ENCODE measurements at places on chromosomes 12 and 14.

- no peak for DNase-seq
These were observed 2.3 kb downstream of the CINP start for GRCh38 chr14:102360388-102360787.

GRCh38 chr14:61077951-61078720 is 97.1 kb downstream of the SLC38A6 start:
- no peak for DNase-seq

GRCh38 chr12:113835896-113836295 is 130.2 kb downstream of the RBM19 start:
- DNase-seq, result no peak

GRCh38 chr14:23186913-23187654 is 3.6 kb upstream of the SLC7A8 start:
- DNase-seq, result no peak

- no peak for DNase-seq
These were observed 10.6 kb upstream of the TNFAIP2 start for GRCh38 chr14:103112400-103113243.

DNA sequence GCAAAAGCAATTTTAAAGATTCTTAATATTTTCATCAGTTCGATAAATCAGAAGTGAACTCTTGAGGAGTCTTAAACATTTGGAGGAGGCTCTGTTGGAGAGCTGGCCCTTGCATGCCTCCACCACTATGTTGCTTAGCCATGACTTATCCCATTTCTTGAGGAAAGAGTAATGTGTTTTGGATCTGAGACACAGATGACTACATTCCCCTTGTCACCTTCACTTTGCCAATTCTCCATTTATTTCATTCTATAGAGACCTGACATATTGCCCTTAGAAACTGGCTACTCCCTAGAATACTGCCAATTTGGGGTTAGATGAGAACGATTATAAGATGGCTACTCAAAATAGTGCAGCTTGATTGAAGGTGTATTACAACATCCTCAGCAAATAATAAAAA is 157.4 kb upstream of the TMEM260 start:
- no peak for DNase-seq

GRCh38 chr12:63764481-63764880 is 15.2 kb upstream of the RXYLT1 start:
- DNase-seq, result no peak

- DNase-seq, result no peak
These were observed 211.5 kb upstream of the CRY1 start for GRCh38 chr12:107304588-107305532.

DNA sequence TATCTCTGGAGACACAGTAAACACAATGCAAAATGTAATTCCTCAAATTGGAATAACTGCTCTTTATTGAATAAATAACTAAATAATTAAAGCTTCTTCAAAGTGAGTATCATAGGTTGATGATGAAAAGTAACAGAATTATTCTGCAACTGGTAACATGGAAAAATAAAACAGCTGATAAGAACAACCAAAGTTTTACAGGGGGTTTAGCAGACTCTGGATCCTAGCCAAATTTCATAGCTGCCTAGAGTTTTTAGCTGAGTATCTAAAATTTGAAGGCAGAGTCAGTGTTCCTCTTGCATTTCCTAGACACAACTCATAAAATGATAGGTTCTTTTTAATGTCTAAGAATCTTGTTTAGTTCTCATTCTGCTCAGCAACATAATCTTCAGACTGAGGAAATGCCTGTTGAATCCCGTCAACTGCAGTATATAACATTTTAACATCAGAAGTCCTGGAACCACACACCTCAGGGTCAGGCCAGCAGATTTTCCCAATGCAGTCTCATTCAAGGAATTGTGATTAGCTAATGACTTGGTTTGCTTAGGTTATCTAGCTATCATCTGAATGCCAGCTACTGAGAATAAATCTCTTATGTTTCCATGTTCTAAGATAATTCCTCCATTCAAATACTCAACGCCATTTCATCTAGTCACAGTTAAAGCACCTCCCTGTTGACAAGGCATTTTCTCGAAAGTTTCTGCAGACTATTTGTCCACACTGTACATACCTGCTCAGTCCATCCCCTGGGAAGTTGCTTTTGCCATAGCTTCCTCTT is 411.6 kb downstream of the BCAT1 start:
- DNase-seq, result no peak

GRCh38 chr12:12901158-12901791 is 9.9 kb downstream of the GPRC5A start:
- DNase-seq, result no peak

GRCh38 chr12:65655074-65655493 is 169.2 kb upstream of the HMGA2 start:
- no peak for DNase-seq

GRCh38 chr14:69101331-69101826 is 51.5 kb downstream of the DCAF5 start:
- DNase-seq, result no peak

- no peak for DNase-seq
These were observed 199.5 kb upstream of the PLEKHG7 start for GRCh38 chr12:92503029-92503931.

- DNase-seq, result no peak
These were observed 867.5 kb upstream of the TMEM132C start for GRCh38 chr12:127399451-127399850.

- DNase-seq, result no peak
These were observed 147.2 kb downstream of the HELB start for GRCh38 chr12:66449531-66449930.

GRCh38 chr12:84660139-84660538 is 252.5 kb downstream of the SLC6A15 start:
- DNase-seq, result no peak

- DNase-seq, result no peak
These were observed 650.1 kb upstream of the MDGA2 start for GRCh38 chr14:48325486-48325885.

DNA sequence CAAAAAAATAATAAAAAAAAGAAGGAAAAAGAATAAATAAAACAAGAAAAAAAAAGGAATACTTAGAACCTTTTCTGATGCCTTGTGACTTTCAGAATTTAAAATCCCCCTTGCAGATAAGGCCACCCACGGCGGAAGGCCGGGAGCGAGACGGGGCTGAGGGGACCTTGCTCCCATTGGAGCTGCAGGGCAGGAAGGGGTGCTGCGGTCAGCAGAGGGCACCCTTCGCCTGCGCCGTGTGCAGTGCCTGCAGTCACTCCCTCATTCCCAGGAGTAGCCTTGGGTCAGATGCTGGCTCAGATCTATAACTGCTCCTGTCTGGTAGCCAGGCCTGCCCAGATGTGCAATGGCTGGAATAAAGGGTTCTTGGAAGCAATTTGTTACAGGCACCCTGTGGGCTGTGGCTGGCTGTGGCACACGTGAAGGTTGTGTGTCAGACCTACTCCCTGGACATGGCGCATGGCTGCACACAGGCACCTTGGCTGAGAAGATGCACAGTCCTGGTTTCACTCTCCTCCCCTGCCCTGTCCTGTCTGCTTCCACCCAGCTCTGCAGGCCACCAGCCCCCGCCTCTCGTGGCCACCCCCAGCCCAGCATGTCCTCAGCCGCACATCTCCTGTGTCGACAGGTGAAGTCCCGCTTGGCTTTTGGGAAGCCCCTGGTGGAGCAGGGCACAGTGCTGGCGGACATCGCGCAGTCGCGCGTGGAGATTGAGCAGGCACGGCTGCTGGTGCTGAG is 13.4 kb upstream of the ALDH2 start:
- DNase-seq, result no peak

DNA sequence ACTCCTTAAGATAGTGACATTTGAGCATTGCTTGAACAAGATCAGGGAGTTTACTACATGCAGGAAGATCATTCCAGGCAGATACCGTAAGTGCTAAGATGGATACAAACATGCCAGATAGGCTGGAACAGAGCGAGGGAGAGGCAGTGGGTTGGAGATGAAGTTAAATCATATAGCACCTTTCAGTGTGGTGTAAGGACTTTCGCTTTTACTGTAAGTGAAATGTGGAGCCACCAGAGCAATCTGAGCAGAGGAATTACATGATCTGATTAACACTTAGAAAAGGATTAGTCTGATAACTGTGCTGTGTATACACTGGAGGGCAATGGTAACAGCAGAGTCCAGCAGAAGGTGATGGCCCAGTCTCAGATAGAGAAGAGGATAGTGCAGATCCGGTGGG is 163.0 kb upstream of the SSTR1 start:
- DNase-seq, result no peak

DNA sequence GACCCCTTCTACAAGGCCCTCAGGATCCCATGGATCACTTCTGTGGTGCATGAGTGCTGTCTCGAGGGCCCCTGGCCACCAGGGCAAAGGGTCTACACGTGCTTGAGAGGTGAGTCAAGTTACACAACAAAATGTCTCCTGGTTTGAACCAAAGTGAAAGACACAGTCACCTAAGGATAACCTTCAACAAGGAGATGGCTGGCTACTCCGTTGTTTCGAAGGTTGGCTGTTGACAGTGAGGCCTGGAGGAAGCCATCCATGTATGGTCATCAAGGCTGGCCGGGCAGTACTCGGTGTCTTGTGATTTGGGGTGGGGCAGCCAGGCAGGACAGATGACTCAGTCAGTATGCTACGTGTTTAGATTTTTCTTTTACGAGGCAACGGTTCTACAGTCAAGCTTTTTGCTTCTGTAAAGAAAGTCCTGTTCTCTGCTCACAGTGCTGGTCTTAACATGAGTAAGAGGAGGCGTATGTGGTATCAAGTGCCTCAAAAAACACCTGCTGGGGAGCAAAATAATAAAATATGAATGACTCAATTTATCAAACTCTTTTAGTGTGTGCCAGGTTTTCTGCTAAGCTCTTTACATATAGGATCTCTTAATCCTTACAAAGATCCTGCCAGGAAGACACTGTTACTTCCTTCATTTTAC is 18.0 kb upstream of the NT5DC3 start:
- DNase-seq, result no peak

DNA sequence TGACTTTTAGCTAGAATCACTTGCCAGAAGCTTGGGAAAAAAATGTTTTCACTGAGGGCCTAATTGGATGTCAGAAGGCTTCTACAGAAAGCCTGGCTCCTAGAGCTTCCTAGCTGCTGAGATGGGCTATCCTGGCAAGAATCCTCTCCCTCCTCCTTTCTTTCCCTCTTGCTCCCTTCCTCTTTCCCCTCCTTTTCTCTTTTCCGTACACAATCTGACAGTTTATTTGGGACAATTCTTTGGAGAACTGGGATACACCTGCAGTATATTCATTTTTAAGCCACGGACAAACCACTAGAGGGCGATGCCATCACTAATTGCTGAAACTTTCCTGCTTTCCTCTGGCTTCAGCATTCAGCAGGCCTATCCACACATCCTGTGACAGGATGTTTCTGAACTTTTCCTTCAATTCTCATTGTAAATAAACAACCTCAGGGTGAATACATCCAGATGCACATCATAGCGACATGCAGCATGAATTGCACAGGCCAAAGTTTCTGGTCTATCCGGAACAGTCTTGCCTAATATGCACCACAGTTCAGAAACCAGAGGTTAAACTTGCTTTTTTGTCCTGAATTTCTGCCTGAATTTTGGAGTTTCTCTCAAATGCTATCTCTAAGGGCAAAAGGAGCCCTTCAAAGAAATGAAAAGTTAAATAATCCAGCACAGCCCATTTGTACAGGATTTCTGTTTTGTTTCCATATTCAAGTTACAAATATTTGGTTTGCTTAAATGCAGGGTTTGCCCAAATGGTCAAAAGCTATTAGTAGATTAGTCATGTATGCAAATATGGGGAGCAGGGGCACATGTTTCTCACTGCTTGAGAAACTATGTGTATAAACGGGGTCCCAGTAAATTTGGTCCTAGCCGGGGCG is 142.8 kb downstream of the PAWR start:
- no peak for DNase-seq

DNA sequence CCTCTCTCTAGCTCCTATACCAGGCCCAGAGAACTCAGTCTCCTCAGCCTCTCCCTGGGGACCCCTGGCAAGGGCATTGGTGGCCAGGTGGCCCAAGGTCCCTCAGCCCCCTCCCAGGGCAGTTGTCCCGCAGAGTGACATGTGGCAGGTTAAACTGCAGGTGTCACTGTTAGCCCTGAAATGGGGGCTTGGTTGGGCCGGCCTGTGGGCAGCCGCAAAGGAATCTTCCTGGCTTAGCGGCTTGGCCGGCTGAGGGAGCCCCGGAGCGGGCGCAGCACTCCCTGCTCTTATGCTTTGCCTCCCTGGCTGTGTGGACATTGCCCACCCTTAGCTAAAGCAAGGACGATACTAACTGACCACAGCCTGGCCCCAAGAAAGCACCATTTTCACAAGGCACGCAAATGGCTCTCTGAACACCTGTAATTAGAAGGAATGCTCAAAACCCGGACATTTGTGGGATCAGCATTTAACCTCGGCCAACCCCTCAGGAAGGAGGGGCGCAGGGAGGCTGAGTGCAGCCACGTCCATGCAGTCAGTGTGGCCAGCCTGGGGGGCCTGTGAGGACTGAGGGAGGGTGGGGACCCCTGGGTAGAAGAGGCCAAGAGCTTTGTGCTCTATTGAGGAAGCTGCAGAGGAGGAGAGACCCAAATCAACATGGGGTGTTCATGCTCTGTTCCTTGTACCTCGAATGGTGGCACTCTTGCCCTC is 82.2 kb downstream of the PAPOLA start:
- DNase-seq, result no peak

- no peak for DNase-seq
These were observed 7.6 kb downstream of the KRAS start for GRCh38 chr12:25242981-25243679.

DNA sequence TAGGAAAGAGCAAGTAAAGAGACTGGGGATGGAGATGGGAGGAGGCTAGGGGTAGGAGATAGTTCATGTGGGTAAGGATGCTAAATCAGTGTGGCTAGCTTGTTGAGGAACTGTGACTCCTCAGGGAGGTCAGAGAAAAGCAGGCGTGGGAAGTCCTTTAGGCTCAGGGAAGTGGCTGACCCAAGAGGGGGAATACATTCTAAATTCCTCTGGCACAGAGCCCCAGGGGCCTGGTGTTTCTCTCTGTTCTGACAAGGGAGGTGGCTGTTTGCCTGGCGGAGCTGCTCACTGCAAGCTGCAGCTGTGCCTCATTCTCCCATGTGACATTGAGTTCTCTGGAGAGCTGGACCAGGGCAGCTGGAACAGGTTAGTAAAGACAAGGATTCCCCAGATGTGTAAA is 152.2 kb upstream of the SLC38A2 start:
- DNase-seq, result no peak

DNA sequence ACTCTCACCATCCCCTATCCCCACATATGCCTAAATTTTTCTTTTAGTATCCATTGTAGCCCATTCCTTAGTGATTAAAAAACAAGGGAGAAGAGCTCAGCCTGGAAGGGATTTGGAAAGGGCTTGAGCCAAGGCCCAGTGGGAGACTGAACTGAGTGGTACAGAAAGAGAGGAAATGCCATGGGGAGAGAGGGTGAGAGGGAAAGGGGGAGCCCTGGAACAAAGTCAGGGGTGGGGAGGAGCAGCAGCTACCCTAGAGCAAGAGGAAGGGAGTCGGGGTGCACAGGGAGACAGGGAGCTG is 2.6 kb upstream of the ATN1 start:
- DNase-seq, result no peak

DNA sequence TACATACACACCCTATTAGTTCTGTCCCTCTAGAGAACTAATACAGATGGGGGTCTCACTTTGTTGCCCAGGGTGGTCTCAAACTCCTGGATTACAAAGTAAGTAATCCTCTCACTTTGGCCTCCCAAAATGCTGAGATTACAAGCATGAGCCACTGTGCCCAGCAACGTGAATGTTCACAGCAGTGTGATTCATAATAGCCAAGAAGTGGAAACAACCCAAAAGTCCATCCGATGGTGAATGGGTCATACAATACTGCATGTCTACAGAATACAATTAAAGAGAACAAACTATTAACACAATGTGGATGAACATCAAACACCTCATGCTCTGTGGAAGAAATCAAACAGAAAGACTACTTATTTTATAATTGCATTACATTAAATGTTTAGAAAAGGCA is 57.3 kb upstream of the SYNE2 start:
- no peak for DNase-seq
